ENCODE measurements at places on chromosomes 4 and X.

- no peak for DNase-seq
Measured at GRCh38 chr4:87669373-87669772, 19.3 kb downstream of the DMP1 start.

- DNase-seq: no peak
Measured at GRCh38 chr4:165709516-165709915, 163.5 kb upstream of the TLL1 start.

GRCh38 chrX:115362334-115363095 lies 73.0 kb downstream of the LUZP4 start:
- no peak for DNase-seq

DNA sequence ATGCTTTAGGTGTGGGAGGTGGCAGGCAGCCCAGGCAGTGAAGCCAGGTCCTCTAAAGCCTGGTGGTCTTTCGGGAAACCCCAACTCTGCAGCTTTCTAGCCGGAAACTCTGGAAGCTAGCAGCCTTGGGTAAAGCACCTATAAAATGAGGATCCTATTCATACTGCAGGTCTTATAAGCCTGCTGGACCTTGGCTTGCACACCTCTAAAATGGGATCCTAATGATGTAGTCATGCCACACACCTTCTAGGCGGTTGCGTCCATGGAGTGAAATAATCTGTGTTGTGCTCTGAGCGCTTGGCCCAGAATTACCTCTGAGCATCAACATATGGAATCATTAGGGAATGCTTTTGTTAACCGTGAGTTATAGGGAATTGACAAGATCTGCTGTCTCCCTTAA lies 36.0 kb upstream of the STS start:
- DNase-seq: no peak

- no peak for DNase-seq
Measured at GRCh38 chr4:128623508-128624215, 185.8 kb upstream of the JADE1 start.

DNA sequence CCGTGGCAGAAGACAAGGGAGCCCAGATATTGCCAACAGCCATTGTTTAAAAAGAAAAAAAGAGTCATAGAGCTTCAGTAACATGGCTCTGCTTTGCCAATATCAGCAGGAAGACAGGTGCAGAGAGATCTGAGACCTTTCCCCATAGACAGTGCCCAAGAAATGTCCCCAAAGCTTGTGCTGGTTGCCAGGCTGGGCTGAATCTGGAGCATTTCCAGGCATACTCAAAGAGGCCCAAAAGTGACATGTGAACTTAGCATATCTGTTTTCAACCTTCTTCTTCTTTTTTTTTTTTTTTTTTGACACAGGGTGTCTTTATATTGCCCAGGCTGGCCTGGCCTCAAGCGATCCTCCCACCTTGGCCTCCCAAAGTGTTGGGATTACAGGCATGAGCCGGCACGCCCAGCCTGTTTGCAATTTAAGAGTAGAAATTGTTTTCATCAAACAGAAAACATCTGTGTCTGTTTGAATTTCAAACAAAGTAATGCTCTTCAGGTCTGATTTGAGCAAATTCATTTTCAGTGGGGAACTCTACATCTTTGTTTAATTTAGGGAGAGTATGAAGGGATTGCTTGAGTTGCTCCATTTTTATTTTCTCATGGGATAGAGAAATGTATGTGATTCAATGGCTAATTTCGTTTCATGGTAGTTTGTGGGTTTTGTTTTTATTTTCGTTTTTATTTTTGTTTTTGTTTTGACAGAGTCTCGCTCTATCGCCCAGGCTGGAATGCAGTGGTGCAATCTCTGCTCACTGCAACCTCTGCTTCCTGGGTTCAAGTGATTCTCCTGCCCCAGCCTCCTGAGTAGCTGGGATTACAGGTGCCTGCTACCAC lies 56.6 kb upstream of the RBM47 start:
- no peak for DNase-seq

GRCh38 chrX:2311501-2311900 lies 189.3 kb downstream of the DHRSX start:
- no peak for DNase-seq

DNA sequence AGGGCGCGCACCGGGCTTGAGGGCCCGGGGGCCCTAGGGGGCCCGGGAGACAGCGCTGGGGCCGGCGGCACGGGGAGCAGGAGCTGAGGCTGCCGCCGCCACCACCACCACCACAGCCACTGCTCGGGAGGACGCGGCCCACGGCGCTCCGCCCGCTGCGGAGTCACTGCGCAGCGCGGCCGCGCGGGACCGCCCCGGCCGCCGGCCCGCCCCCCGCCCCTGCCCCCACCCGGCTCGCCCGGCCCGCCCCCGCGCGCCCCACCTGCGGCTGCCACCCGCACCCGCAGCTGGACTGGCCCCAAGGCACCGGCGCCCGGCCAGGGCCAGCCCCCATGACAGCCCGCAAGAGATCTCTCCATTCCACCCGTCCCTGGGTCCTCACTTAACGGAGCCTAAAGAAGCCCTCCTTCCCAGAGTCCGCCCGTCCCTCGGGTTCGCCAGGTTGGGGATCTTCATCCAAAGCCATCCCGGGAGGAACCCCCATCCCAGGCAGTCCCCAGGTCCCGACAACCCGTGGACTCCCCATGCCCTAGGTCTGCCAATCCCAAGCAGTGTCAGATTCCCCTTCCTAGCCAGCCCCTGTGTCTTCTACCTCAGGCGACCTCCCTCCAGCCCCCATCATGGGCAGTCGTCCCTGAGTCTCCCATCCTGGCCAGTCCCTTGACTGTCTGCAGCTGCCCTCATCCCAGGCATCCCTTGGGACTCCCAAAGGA lies 40.0 kb upstream of the IQSEC2 start:
- DNase-seq: no peak

DNA sequence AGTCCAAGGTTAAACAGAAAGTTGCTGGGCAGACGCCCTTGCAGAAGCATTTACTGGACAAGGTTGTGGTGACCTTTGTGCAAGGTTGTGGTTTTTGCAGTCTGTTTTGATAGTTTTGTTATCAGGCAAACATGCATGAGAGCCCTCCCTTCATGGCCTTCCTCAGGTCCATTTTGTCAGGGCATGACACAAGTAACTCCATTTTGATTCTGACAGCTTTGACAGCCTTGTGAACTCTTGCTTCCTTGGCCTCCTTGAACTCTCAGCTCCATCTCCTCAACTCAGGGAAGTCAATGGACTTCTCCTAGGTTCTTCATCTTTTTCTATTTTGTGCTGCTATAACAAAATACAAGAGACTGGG lies 97.7 kb downstream of the CEP44 start:
- no peak for DNase-seq

- DNase-seq: no peak
Measured at GRCh38 chr4:70041652-70042286, 8.5 kb upstream of the HTN1 start.

DNA sequence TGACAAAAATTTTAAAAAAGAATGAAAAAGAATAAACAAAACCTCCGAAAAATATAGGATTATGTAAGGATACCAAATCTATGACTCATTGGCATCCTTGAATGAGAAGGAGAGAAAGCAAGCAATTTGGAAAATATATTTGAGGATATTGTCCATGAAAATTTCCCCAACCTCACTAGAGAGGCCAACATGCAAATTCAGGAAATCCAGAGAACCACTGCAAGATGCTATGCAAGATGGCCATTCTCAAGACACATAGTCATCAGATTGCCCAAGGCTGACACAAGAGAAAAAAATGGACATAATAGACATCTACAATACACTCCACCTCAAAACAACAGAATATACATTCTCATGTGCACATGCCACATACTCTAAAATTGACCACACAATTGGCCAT lies 135.9 kb upstream of the SPANXB1 start:
- DNase-seq: no peak

- DNase-seq: no peak
Measured at GRCh38 chrX:42946544-42947194, 168.7 kb upstream of the PPP1R2C start.

DNA sequence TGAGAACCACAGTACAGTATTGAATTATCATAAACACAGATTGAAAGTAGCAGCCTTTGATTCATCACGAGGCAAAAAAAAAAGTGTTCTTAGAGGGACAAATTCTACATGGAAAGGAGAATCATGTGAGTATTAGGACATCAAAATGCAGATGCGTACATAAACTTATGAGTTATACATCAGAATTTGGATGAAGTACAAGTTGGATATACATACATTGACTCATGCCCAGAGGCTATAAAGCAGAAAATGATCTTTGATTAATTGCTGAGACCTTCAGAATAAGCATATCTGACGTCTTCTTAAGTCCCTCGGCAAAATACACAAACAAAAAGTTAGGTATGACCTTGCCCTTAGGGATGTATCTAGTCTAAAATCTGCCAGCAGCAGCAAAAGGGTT lies 206.4 kb downstream of the LDB2 start:
- DNase-seq: peak; percentile 52

GRCh38 chr4:150972592-150972991 lies 42.5 kb downstream of the LRBA start:
- DNase-seq: no peak

DNA sequence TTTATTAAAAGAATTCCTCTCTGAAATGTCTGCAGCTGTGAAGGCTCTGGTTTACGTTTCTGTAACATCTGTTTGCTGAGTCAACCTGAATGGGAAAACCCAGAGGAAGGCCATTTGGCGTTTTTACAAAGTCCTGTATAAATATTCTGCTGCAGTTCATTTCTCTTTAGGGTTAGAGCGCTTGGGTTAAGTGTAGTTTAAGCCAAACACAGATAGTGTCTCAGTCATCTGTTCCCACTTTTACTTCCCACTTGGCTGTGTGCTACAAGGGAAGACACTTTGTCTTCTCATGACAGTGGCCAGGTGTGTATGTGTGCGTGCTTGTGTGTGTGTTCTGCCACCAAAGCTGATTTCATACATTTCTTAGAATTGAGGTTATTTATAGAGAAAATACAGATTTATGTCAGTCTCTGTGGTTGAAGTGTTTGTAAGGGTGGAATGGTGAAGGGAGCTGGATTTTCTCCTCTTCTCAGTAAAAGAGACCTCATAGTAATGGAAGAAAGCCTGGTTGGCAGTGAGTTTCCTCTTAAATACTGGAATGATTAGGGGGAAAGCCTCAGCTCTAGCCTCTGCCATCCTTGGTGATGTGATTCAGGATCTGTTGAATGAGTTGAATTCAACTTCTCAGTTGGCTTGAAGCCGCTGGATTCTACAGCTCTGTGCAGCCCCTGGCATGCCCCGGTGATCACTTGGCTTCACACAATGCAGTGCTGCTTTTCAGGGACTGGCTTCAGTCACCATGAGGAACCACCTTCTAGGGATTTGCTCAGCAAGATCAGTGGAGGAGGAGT lies 50.6 kb downstream of the JADE1 start:
- peak; percentile 86 for DNase-seq

DNA sequence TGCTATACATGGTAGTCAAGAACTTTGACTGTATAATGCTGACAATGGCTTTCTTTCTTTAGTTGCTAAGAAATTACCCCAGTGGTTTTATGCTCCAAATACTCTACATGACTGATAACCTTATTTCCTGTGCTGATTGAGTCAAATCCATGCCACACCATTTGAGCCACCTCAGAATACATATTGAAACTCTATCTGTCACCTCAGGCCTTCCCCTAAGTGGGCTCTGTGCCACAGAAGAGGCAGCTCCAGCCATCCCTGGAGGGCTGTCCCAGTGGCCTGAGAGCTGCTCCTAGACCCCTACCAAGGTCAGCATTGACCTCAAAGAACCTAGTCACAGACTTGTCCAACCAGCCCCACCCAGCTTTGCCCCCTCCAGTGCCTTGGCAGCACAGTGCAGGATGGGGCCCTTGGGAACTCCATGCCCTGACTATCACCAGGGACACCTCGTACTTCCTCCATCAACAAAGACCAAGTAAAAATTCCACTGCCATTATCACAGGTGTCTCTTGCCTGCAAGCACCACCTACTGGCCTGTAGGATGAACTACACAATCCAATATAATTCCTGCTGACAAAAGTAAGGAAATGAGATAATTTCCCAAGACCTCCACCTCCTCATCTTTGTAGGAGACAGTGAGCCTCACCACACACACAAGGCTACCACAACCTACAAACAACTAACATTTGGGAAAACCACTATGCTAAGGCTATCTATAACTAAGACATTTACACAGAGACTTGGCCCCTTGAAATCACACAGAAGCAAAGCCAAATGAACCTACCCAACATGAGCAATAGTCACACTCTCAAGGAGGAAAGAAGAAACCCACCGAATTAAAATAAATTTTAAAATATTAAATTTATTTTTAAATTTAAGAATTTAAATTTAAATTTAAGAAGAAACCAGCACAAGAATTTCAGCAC lies 239.9 kb downstream of the NKX6-1 start:
- no peak for DNase-seq

DNA sequence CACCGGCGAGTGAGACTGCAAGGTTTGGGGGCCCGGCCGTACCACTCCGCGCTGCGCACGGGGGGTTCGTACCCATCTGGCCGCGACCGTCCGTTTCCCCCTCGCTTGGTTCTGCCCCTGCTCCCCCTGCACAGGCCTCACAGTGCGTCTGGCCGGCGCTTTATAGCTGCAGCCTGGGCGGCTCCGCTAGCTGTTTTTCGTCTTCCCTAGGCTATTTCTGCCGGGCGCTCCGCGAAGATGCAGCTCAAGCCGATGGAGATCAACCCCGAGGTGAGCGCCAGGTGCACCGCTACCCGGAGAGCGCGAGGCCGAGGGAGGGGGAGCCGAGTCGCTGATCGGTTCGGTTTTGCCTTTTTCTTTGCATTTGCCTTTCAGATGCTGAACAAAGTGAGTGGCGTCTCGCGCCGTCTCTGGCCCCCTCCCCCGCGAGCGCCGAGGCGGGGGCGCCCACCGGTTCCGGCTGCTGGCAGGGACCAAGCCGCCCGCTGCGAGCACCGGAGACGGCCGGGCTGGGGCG lies at the start of gene UCHL1:
Gene UCHL1, plus strand, starts transcription at position 189 of the 517 bp plus-strand sequence. Its CDS starts 49 bp downstream, at position 238.
- DNase-seq: peak; percentile 89

DNA sequence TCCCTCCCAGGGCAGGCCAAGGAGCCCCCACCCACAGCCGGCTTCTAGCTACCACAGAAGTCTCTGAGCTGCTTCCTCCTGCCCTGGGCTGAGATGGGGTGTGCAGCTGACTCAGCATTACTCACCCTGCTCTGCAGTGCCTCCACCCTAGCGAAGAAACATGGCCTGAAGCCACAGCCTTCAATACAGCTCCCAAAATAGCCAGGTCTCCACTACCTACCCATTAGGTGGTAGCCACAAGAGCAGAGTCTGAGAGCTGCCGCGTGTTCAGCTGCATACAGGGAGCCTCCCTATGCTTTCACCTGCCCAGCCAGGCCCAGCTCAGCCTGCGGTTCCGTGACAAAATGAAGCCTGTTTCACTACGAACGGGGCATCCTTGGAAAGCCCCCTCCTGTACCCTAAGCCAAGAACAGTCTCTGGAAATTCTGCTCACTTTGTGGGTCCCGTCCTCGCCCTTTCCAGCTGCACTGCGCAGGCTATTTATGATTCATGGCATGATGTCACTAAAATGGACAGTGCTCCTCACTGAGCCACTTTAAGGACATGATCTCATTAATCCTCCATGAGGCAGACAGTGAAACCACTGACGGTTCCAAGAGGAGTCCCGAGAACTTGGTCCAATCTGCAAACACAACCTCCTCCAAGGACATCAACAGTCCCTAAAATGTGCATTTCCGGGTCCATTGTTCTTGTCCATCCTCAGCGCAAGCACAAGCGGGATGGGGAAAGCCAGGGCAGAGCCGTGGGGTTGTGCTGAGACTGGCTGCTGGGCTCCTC lies 20.2 kb downstream of the WDR1 start:
- peak; percentile 66 for DNase-seq

GRCh38 chrX:38657562-38657961 lies 96.2 kb downstream of the TSPAN7 start:
- DNase-seq: no peak

- DNase-seq: no peak
Measured at GRCh38 chr4:53576676-53577372, 14.5 kb downstream of the LNX1 start.
